ENCODE measurements at places on chromosomes 6 and 20. TPM values are rescaled to one million over a fixed set of nuclear protein-coding genes. Genes with fewer than 3 reads are reported as not detected.

DNA sequence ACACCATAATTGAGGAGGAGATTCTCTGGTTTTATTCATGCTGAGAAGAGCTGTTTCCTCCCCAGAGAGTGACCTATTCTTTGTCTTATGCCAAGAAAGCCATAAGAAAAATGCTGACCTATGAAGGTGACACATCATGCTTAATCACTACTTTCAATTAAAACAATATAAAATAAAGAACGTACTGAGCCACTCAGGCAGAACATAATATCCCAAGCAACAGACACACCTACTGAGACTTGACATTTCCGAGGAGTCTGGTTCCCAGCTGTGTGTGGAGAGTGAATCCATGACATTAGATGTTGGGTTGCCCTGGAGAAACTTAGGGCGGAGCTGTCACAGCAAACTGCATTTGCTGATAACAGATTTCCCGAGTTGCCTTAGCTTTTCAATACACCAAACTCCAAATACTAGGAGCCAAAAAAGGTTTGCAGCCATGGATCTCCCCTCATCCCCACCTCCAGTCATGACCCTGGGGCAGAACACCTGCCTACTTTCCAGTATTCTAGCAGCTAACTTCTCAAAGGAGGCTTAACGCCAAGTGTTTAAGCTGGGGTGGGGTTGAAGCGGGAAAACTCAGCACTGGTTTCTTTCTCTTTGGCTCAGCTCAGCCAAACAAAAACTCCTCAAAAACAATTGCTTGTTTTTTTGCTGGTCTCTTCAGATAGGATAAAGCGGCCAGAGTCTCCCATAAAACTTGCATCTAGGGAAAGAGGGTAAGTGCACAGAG is 92.2 kb downstream of the BACH2 start:
- DNase-seq: no peak

GRCh38 chr6:145561095-145562072 is 173.9 kb downstream of the EPM2A start:
- no peak for DNase-seq

GRCh38 chr6:99189823-99190721 is 159.4 kb downstream of the FAXC start:
- DNase-seq: no peak

DNA sequence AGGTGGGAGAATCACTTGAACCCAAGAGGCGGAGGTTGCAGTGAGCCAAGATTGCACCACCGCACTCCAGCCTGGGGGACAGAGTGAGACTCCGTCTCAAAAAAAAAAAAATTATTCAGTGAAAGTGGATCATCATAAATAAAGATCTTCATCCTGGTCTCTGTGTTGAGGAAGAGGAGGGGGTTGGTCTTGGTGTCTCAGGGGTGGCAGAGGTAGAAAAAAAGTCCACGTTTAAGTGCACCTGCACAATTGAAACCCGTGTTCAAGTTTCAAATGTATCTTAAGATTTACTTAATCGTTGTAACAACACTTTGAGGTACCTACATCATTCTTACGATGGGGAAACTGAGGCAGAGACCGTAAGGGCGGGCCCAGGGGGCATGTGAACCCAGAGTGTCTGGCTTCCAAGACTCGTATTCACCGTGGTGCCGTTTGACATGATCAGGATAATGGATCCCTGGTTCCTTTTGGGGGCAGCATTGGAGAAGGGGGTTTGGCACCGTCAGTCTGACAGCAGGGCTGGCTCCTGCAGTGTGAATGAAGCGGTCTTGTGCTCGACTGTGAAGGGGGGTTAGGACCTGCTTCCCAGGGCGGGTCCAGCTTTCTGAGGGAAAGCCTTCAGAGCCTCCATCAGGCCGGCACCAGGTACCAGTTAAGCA is 32.9 kb upstream of the ID1 start:
- DNase-seq: peak; percentile 37

- DNase-seq: no peak
These were observed 133.2 kb upstream of the SNX9 start for GRCh38 chr6:157689875-157690274.

DNA sequence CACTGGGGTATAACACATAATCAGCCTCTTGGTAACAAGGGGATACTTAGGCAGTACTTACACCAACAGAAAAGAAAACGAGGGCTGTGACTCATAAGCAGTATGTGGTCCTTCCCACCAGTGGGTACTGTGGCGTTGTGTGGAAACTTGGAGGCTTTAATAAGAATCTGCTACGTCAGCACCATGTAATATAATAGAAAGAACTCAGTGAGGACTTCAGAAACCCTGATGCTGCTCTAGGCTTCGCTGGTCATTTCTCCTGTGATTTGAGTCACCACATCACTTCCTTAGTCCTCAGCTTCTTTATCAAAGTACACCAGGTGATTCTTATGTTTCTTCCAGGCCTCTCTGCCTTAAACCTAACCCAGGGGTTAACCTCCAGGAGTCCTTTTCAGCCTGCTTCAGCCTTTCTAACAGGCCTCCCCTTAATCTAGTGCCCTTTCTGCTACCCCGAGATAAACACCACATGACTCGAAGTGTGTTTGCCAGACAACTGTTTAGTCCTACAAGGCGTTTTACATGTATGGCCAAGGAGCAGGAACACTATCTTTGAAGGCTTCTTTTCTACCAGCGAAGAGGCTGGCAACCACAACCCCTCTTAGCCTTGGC is 68.5 kb downstream of the FYN start:
- no peak for DNase-seq

Gene TXLNB
- 7.1 TPM for total RNA-seq

Gene HCRTR2
- 2.8 TPM for total RNA-seq
